ENCODE measurements at places on chromosomes 4 and X.

DNA sequence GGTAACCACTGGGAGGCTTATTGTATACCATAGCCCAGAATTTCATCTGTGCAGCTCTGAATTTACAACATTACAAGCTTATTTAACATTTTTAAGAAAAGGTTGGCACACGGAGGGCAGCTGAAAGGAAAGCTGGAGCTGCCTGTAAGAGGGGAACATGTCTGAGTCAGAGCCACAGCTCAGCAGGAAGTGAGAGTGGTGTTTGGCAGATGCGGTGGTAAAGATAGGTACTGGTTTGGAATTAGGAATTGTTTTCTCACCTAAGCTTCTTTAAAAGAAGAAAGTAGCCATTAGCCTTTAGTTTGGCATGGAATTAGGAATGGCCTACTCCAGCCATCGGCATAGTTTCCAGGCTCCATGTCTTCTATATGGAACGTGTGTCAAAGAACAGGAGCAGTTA is 172.5 kb upstream of the ANXA3 start:
- no peak for DNase-seq

DNA sequence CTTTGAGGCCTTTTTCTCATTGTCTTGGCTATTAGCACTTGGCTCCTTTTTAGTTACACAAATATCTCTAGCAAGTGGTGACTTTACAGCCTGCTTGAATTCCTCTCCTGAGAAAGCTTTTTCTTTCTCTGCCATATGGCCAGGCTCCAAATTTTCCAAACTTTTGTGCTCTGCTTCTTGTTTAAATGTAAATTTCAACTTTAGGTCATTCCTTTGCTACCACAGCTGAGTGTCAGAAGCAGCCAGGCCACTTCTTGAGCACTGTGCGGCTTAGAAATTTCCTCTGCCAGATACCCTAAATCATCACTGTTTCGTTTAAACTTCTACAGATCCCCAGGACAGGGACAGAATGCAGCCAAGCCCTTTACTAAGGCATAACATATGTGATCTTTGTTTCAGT is 222.4 kb downstream of the FBXO8 start:
- no peak for DNase-seq

DNA sequence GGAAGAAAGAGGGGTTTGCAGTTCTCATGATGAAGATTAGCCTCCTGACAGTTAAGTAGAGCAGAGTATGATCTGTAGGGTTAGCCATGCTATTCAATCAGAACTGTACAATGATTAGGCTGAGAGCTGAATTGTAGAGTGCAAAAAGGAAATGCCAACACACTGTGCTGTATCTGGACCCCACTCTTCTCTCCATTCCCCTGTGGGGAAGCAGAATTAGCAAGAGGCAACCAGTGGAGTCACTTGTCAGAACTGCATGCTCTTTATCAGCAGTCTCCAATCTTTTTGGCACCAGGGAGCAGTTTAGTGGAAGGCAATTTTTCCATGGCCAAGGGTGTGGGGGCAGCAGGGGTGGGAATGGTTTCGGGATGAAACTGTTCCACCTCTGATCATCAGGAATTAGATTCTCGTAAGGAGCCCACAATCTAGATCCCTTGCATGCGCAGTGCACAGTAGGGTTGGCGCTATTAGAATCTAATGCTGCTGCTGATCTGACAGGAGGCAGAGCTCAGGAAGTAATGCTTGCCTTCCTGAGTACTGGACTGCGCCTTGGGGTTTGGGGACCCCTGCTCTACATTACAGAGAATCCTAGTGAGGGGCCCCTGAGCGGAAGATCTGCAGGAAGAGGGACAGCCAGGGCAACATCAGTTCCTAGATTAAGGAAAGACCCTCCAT is 19.4 kb downstream of the TBC1D9 start:
- DNase-seq, result no peak

GRCh38 chrX:144819406-144819805 is 427.9 kb upstream of the SPANXN1 start:
- DNase-seq, result no peak

DNA sequence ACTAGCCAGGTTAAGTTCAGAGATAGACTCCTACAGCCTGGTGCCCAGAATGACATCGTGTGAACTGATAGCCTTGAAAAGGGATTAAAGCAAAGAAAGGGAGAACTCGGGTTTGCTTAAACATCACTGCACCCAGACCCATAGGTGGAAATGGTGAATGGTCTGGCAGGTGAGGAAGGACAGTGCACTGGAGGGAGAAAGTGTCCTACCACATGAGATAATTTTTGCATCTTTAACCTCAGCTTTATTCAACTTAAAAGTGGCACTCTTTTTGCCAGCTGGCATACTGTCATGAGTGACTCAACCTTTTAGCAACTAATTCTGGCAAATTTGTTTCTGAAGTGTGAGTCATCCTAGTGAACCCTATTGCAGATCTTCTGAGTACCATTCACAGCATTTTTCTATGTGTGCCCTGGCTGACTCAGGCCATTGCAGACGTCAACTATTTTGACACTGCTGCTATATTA is 53.0 kb upstream of the DAPP1 start:
- peak; percentile 24 for DNase-seq

- DNase-seq, result no peak
Measured at GRCh38 chr4:164215113-164215741, 538.7 kb upstream of the SMIM31 start.

- DNase-seq, result no peak
Measured at GRCh38 chr4:25535701-25536473, 119.8 kb upstream of the SLC34A2 start.

DNA sequence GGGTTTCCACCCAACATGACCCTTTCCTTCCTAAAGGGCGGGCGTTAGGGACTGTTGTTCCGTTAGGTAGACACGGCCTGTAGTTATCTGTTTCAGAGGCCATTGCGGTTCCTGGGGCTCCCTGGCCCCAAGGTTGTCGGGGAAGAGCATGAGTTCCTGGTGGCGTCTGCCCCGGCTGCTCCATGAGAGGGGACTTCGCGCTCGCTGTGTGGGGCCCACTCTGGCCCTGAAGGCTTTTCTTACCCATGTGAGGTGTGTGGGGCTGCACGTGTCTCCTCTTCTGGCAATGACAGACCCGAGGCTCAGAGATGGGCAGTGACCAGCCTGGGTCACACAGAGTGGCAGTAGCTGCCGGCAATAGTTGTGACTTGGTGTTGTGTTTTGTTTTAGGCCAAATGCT is 9.1 kb downstream of the TADA2B start:
- DNase-seq, result no peak

DNA sequence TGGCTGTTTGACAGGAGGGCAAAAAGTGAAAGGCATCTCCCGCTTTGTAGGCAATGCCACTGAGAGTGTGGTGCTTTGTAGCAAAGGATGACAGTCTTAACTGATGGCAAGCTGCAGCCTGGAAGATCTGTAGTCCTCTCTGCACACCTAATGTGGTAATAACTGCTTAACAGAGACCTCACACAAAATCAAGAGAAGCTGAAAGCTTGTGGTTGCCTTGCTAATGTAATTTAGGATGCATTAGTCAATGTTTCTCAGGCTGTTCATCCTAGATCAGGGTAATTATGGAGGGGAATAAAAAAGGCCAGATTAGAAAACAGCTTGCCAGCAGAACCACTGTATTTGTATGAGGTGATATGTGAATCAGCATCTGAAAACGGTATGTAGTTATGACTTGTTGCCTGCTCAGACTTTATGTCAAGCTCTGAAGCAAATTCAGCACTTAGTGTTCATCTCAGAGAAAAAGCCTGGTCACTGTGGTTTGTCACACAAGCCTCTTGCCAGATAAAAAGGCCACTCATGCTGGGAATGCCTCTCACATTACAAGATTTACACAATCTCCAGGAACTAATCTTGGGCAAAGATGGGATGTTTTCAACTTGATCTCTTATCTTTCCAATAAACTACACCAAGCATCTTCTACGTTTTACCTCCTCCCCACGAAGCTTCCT is 130.8 kb downstream of the ENOX2 start:
- DNase-seq, result peak; percentile 71

Data from NCI-H69 (cell line).